ENCODE measurements at places on chromosomes 12 and 14.

DNA sequence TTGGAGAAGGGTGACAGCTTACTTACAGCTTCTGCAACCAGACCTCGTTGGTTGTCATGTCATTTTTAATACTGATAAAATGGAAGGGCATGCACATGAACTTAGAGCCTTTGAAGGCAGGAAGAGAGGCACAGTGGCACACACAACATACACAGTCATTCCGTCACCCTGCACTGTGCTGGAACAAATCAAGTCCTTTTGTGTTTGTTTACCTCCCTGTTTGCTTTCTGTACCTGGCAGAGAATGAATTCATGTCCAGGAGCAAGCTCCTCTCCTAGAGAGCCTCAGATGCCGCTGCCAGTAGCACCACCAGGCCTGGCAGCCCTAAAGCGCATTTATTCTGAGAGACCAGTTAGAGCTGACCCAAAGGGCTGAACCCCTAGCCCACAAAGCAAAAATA, 460.3 kb downstream of the EGLN3 start:
- DNase-seq: no peak

DNA sequence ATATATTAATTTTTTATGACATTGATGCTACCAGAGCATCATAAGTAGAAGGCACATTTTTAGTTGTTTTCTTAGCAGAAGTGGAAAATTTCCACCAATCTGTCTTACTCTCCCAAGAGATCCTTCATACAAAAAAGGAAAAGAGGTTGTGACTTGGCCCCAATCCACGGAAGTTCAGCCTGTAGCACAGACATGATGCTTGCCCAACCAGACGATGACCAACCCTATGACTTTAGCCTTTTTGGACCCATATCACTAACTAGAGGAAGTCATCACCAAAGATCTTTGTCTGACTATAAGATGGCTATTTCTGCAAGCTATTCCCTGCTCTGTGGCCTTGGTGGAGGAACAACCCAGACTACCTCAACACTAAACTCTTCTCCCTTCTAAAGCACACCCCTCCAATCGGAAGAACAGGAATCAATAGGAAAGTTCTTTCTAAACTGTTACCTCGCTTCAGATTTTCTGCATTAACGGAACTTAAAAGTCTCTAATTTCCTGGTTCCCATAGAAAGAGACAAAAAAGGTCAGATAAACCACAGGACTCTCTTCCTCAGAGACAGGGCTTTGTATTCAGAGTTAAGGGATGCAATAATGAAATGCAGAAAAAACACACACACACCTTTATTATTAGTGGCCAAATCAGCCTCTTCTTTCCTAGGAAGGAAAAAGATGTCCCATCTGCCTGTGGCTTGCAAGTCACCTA, 4.1 kb upstream of the RHOJ start:
- no peak for DNase-seq

DNA sequence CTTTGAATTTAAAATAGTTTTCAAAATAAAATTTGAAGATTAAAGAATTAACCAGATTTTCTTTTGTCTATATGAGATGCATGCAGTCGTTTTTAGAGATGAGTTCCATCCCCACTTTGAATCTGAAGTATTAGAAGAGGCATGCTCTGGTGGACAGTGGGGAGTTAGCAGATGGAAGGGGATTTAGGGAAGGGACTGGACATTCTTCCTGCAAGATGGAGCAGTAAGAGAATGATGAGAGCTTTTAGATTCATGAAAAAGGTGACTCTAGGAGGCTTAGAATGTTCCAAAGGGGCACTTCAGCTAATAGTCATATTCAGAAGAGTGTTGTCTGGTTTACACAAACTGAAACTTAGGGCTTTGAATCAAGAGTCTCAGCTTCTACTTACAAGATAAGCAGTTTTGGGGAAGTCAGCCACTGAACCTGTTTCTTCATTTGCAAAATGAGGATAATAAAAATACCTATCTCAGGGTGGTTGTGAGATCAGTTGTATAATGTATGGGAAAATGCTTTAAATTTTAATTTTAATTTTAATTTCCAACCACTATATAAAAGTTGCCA, 3.7 kb downstream of the ZBTB1 start:
- no peak for DNase-seq

- no peak for DNase-seq
Measured at GRCh38 chr14:34733245-34733644, 18.9 kb upstream of the CFL2 start.

GRCh38 chr14:53304726-53305381, 151.7 kb upstream of the DDHD1 start:
- peak; percentile 22 for DNase-seq

- DNase-seq: no peak
Measured at GRCh38 chr12:53612978-53613377, 13.2 kb downstream of the ATF7 start.

GRCh38 chr12:85357609-85358008, 77.6 kb downstream of the ALX1 start:
- DNase-seq: no peak

DNA sequence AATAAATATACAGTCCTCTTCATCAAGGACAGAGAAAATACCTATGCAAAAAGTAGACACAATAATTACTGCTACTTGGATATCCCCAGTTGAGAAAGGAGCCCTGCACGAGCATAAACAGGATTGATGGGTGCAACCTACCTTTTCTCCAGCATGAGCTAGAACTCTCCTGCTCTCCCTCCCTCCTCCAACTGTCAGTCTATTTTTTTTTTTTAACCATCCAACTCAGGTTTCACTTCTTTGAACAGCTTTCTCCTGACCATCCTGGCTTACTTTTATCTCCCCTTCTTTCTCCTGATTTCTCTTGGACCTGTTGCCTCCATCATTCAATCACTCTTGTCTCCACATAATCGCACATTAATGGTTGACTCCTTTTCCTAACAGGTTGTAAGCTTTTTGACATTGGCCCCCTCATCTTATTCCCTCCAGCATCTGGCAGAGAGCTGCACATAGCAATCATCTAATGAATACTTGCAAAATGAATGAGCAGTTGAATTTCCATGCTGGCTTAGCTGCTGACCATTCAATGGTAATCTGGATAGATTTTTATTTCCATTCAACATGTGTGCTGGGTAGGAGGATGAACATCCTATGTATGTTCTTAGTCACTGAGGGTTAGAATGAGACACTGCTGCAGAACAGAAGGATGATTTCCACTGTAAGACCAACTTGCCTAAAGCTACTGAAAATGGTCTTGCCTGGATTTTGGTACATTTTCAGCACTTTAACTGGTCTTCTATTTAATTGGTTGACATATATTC, 24.4 kb downstream of the MYBPC1 start:
- no peak for DNase-seq

DNA sequence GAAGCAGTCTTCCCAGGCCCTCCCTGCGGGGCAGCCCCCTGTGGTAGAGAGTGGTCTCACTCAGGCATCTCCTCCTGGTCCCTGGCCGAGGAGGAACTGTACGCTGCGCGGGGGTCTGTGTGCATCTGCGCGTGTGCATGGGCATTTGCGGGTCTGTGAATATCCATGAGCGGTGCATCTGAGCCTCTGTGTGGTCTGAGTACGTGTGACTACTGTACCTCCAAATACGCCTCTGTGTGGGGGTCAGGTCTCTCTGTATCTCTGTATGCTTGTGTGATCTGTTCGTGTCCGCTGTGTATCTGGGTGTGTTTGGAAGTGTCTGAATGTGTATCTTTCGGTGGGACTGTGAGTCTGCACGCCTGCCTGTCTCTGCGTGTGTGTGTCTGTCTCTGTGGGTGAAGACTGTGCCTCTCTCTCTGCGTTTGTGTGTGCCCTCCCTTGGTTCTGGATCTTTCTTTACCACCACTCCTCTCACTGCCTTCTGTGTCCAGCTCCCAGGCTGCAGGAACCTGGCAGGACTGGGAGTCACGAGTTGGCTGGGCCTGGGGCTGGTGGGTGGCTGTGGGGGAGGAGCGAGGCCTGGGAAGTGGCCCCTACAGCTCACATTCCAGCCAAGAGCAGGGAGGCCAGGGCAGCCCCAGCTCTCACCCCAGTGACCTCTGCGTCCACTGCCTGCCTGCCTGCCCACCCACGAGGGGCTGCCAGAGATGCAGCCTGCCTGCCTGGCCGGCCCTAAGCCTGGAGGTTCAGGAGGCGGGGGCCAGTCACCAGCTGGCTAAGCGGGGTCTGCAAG, 1.1 kb upstream of the PGF start:
- no peak for DNase-seq

DNA sequence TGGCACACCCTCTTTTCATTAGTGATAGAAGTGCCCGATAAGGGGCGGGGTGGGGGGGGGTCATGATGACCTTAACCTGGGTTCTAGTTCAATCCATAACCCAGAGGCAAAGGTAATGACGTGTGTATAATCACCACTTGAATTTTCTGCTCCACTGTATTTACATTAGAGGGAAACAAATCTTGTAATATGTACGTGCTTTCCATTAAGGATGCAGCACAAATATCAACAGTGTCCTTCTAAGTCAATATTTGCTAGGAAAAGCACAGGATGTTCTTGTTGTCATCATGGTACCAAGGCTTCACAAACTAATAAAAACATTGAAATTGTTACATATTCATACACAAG, 121.2 kb upstream of the SLC38A2 start:
- DNase-seq: no peak

DNA sequence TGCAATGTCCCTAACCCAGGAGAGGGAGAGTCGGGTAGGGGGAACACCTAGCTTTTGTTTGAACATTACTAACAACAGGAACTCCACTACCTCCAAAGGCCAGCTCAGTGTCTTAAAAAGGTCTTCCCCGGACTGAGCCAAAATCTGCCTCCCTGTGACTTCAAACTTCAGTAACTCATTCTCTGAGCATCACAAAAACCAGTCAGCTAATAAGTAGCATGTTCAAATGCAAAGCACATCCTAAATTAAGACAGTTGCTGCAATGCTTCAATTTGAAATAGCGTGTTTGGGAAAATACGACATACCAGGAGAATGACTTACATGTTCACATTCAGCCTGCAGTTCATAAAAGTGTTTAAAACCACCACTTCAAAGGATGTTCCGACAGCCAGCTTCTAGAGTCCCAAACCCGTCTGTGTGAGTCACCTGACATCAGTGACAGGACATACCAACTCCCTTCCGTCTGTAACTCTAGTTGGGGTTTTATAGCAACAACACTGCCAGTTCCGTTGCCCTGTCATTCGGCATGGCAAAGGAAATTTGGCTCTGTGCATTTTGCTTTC, 13.0 kb downstream of the ZFP36L1 start:
- DNase-seq: no peak

DNA sequence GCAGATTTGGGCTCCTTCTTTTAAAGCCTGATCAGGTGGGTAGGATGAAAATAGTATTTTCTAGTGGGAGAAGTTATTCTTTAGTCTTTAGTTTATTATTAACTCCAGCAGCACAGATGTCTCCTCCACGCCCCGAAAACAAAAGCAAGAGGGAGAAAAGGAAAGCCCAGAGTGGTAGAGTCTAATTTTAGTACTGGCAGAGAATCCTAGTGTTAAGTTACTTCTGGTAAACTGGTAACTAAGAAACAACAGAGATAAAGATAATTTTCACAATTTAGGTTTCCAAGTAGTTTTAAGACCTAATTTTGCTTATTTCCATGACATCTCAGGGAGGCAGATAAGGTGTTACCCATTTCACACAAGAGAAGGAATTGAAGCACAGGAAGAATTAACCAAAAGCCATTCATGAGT, 16.3 kb downstream of the ATP5MC2 start:
- DNase-seq: no peak

DNA sequence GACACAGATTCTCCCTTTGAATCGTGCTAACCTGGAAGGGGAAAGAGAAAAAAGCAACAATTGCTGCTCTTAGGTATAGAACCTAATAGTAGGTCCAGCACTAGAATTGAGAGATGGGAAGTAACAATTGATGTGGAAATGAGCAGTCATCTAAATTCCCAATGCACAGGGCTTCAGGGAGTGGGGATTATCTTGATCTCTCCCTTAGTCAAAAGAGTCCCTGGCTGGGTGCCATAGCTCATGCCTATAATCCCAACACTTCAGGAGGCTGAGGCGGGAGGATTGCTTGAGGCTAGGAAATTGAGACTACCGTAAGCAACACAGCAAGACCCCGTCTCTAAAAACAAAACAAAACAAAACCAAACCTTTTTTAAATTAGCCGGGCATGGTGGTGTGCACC, 4.0 kb downstream of the APOBEC1 start:
- no peak for DNase-seq

DNA sequence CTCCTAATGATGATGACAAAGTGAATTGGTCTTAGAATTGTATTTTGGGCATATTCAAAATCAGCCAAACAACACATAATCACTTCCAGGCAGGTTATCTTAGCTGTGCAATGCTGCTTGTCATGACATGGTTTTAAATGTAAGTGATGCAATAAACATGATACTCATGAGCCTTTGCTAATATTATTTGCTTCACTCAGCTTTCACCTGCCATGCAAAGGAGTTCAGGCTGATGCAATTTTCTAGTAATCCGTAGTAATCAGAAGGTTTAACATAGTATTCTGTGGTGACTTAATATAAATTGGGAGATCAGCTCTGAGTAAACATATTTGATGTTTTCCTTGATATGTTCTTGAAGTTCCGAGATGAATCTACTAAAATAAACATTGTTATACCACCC, 29.1 kb downstream of the TMEM260 start:
- no peak for DNase-seq

DNA sequence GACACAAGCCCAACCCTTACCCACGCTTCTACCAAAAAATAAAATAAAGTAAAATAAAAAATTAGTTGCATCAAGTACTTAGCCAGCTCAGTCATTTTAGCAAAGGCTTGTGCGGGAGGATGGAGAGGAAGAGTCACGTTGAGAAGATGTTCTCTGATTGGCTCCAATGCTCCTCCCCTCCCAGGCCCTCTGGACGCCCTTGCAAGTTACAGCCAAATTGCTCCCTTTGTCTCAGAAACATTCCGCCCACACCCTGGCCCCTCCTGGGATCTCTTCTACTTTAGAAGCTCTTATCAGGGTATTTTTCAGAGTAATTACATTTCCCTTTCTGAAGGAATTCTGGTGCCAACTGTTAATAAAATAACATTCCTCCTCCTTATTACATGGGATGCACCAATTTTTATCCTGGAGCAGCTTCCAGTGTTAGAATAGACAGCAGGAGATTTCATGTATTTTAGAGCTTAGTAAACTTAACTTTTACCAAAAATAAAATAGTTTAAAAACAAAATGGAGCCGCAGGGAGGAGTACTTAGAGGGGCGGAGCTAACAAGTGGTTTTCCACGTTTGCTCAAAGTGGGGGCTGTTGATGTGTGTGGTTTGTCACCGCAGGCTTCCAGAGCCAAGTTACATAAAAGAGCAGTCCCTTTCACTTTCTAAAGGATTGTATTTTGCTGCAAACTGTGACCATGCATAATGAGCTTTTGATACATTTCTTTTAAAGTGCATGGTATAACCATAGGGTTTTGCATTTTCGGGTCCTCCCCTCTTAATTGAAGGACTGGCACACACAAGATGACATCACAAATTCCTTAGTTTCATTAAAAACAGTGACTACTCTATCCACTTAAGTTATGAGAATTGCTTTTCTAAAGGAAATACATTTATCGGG, 71.7 kb upstream of the RAP1B start:
- DNase-seq: no peak

DNA sequence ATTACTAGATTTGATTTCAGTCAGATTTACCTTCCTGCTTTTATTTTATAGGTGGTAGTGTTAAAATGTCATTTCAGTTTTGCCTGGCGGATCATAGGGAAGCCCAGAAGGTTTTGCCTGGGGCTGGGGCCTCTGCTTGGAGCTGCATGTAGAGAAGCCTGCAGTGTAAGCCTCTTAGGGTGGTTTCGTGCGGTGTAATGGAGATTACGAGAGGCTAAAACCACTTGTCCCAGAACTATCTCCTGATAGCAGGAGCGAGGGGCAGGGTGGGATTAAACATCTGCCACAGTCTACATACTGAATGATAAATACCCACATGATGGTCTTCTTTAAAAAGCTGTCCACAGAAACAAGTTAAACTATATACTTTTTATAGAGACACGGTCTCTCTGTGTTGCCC, 35.0 kb upstream of the DICER1 start:
- no peak for DNase-seq

- peak; percentile 35 for DNase-seq
Measured at GRCh38 chr12:110565894-110566871, 16.9 kb downstream of the PPTC7 start.

All from hippocampal formation (tissue), 2 donors.